ENCODE measurements at places on chromosomes 7 and 10.
A peak's percentile ranks its signal among the peaks of the same experiment; 100 is the strongest.

DNA sequence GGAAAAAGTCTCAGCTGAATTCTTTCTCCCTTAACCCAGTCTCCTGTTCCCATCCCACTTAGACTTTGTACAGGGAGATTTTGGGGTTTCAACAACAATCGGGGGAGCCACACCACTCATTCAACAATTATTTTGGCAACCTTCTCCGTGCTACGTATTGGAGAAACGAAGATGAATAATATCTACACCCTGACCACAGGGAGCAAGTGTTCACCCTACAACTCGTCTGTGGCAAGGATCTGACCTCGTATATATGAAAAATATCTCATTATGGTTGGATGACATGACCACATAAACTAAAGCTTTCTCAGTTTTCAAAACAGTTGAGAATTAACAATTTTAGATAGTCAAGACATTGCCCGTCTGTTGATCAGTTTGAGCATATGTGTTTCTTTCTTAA is 302.1 kb downstream of the CACNA2D1 start:
- no peak for DNase-seq

GRCh38 chr7:29611941-29612544 is 48.4 kb downstream of the PRR15 start:
- no peak for DNase-seq

- DNase-seq: no peak
These were observed 586.1 kb downstream of the SDK1 start for GRCh38 chr7:3887096-3887690.

DNA sequence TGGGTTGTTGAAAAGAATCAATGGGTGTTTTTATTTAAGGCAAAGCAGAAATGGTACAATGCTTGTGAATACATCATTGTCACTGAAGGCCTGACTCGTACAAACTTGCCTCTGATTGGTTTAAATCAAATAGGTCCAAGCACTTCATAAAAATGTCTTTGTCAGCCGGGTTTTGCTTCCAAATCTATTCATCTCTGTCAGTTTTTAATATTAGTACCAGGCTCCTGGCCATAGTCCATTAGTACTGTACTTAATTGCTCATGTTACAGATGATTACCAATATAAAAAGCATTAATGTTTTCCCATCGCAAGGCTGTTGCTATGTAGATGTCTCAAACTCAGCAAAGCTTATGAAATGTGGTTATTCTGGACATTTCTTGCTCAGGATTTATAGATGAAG is 171.9 kb downstream of the ARID5B start:
- DNase-seq: no peak

DNA sequence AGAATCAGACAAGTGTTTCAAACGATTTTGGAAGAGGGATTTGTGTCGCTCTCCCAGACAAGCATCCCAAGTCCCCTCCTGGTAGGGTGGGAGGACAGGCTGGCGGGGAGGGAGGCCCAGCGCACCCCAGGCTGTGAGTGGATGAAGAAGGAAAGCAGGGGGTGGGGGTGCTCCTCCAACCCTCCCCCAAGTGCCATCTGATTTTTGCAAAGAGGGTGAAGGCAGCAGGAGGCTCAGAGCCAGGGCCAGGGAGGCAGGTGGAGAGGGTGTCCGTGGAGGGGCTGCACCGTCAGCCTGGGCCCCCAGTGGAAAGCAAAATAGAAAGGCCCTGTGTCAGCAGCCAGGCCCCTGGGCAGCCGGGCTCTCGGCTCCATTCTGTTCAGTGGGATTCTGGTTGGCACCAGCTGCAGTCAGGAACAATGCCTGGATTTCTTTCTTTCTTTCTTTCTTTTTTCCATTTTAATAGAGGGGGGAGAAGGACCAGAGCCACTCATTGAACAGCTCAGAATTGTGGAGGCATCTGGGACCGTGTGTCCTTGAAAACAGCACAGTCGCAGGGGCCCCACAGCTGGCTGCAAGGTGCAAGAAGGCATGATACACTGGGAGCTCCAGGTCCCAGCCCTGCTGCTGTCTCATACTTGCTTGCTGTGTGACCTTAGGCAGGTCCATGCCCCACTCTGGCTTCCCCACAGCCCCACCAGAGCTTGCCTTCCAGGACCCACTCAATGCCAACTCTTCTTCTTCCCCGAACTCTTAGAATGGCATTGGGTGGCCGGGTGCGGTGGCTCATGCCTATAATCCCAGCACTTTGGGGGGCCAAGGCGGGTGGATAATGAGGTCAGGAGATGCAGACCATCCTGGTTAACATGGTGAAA is 7.1 kb upstream of the ZMIZ1 start:
- no peak for DNase-seq

DNA sequence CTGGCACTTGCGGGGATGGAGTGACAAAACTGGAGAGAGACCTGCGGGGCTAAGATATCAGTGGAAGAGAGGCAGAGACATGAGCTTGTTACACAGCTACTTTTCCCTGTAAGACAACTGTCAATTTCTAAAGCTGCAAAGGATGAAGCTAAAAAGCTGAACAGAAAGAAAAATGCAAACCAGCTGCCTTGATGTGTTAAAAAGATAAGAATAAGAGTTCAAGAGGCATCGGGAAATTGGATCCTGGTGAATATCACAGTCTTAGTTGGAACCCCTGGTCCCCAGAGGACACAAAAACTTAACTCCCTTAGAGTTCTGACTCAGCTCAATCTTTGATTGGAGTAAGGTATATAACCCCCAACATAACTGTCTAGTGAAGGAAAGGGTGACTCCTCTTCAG is 38.8 kb downstream of the VPS41 start:
- no peak for DNase-seq

DNA sequence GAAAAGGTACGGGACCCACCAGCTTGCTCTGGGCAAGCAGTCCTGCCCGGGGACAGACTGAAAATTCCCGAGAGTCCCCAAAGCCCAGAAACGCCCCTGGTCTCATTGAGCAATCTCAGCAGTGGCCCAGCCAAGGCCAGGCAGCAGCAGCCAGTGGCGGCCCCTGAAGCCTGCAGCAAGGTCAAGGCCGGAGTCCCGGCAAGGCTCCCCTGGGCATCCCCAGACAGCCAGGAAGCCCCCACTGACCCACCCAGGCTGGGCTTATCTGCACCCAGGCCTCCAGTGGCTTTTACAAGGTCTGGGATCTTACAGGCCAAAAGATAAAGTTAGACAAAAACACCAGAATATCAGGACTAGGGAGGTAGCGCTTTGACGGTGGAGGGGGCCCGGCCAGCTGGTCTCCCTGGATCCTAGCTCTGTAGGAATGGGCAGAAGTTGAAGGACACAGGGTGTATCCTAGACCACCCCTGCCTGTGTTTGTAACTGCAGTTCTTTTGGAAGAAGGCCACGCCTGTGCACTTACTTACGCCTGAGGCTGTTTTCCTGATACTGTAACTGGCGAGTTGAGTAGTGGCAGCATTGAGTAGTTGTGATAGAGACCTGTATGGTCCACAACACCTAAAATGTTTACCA is 130.5 kb upstream of the NPS start:
- no peak for DNase-seq

GRCh38 chr10:75542084-75542483 is 110.7 kb downstream of the LRMDA start:
- DNase-seq: no peak

- DNase-seq: no peak
These were observed 50.6 kb upstream of the SMNDC1 start for GRCh38 chr10:110355141-110355831.

DNA sequence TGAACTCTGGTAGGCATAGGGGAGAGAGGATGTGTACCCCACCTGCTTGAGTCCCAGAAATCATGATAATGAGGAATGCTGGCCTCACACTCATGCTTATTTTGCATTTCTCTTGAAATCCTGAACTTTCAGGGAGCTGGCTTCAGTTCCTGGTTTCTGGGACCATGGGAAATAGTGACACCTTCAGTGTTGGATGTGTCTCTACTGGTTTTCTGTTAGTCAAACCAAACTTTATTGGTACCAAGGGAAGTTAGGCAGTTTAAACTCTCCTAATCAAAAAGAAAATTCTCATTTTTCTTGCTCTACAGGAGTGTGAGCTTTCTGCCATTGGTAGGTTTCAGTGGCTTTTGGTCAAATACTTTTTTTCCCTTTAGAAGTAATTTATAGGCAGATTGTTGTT is 11.8 kb upstream of the PCGF5 start:
- no peak for DNase-seq

- no peak for DNase-seq
These were observed 6.5 kb downstream of the BAG3 start for GRCh38 chr10:119657725-119658124.

GRCh38 chr10:79359816-79360498 is 12.7 kb downstream of the PPIF start:
- DNase-seq: no peak

DNA sequence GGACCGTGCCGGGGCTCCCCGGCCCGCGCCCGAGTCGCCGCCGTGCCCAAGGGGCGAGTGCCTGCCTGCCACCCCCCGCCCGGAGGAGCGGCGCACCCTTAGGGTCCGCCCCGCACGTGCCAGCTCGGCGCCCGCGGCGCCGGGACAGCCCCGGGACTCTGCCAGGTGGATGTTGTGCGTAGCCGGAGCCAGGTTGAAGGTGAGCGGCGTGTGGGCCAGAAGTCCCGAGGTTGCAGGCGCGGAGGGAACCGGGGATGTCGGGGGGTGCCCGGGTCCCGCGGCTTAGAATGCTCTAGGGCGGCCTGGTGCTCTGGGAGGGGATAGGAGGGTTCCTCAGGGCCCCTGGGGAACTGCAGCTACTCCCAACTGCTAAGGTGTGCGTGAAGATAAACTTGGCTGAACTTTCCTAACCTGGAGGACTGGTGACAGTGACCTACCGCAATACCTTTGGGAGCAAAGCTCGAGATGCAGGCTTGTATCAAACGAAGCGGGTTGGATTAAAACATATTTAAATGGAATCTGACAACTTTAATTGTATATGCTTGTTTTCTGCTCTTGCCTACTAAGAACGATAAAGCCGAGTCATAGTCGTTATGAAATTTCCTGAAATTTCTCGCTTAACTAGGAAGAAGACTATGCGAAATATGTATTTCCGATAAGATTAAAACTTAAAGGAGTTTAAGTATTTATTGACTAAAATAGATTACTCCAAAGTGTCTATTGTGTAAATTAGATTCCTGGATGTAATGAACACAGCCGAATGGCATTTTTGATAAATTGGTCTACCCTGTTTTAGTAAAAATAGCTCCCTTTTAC is at the start of gene CUX1:
TSS of gene CUX1 (plus strand) at position 156 of the 816 bp plus-strand sequence. CDS start at position 170, 14 bp downstream.
- DNase-seq: peak; percentile 30

GRCh38 chr10:132111871-132112341 is 46.2 kb downstream of the JAKMIP3 start:
- DNase-seq: no peak

GRCh38 chr10:93916257-93917063 is 22.7 kb downstream of the SLC35G1 start:
- DNase-seq: no peak

DNA sequence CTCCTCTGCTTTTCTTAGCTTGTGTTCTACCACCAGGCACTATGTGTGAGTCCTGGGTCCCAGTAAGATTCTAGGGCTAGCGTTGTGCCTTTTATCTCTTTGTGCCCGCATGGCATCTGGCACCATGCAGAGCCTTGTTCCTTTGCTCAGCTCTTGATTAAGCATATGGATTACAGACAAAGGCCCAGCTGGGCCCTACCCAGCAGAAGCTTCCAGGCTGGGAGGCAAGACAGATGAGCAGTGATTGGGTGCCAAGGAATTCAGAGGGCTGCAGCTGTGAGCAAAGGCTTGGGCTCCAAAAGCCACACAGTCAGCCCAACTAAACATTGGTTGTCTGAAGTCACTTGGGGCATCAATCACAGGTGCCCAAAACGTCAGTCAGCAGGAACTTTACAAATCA is 2.0 kb downstream of the ACSM6 start:
- no peak for DNase-seq

GRCh38 chr7:103447073-103447960 is 1.3 kb upstream of the SLC26A5 start:
- DNase-seq: peak; percentile 12

- no peak for DNase-seq
These were observed 138.5 kb downstream of the SEMA3A start for GRCh38 chr7:84055904-84056605.

DNA sequence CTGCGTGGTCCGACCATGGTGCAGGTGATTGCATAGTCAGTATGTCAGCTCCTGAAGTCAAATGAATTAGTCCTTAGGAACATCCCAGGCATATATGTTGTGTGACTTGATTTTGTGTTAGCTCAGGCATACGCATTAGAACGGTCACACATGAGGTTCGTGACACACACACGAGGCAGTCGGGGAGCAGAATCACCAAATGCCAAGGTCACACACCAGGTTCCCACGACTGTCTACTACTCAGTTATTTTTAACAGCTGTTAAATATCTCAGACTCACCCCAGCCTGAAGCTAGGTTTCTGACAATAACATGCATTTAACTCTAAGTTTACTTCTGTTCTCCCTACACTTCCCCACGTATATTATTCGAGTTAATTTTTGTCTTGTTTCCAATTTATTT is 54.8 kb downstream of the DYNC2I1 start:
- no peak for DNase-seq

- no peak for DNase-seq
These were observed 16.0 kb downstream of the RNF32 start for GRCh38 chr7:156656598-156656997.

DNA sequence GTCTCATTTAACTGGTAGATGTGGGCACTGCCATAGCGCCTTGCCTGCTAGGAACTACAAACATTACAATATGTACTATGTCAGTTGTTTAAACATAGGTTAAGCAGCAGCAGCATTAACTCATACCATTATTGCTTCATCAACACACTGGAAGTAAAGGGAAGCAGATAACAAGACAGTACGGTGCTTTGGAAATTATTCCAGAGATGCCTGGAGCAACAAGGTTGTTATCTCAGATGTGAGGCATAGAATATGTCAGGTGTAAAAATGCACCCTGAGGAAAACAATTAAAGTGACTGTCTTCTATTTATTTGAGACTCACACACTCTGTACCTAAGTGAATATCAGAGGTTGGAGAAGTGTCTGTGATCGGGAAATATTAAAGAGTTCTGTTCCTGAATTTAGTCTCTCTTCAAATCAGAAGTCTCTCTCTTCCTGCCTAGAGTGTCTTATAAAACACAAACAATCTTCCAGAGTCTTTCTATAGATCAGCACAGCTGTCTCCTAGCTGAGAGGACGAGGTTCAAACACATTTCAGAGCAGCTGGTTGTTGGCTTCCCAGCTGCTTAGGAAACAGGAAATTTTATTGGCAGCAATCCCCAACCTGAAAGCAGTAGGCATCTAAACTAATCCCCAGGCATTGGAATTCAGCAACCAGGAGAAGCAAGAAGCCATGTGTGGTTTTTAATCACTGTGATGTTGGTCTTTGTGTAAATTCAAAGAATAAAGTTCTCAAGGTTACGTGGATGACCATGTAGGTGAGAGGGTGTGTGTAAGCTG is 994.4 kb upstream of the LRRTM3 start:
- no peak for DNase-seq

DNA sequence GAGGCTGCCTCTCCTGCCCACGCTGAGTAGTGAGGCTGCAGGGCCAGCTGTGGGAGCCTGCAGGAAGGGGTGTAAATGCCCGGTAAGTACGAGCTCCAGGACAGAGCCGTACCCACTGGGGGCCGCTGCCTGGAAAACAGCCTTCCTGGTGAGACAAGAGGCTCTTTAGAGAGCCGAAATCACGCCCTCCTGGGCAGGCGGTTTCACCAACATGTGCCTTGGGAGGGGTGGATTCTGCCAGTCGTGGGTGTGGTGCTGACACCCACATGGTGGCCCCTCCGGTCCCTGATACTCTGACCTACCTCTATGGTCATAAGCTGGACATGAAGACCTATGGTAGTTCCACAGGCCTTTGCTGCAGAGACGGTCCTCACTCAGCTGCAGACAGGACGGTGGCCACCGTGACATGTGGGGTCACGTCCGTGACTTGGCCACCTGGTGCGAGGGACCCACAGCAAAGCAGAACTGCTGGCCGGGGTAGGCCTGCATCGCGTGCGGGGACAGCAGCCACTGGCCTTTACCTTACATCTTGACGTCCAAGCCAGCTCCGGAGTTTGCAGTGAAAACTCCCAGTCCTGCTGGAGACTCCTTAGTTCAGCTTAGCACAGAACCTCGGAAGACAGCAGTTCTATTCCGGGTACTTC is 46.9 kb downstream of the PITRM1 start:
- DNase-seq: no peak
